ENCODE measurements at places on chromosomes 5 and 9. TPM values are rescaled to one million over a fixed set of nuclear protein-coding genes. Genes with fewer than 3 reads are reported as not detected.

DNA sequence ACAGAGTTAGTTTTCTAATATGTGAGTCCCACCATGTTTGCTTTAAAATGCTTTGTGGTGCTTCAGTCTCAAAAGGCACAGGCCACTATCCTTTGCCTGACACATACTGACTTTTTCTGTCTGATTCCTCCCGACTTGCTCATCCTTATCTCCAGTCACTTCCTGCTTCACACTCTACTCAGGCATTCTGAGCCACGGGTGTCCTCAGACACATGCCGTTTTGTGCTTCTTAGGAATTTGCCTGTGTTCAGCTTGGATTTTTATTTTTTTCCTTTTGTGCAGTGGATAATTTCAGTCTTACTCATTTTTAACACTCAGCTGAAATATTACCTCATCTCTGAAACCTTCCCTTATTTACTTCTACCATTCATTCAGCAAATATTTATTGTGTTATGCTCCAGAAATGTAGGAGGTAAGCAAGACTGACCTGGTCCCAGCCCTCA, 54.1 kb downstream of the MAN2A1 start:
- no peak for DNase-seq

DNA sequence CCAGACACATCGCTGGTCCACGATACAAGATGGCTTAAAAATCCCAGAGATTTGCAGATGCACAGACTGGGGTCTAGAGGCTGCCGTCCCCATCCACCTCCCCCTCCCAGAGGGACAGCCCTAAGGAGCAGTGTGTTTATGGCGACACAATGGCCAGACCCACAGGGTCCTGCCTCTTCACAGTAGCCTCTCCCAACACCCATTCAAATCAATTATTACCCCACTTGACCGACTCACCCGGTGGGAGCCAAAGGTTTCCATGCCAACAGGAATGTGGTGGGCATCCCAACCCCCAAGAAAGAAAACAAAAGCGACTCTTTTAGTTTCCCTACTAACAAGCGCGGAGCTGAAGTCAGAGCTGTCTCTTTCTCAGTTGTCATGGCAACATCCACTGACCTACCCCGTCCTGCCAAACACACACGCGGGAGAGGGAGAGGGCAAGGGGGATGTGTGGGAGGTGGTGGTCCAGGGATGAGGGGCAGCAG, 209.0 kb downstream of the TTLL11 start:
- no peak for DNase-seq

GRCh38 chr5:115579216-115579615, 23.1 kb downstream of the TICAM2 start:
- DNase-seq, result no peak

- DNase-seq, result no peak
Observed at GRCh38 chr9:76756941-76757673, 7.1 kb upstream of the PCA3 start.

DNA sequence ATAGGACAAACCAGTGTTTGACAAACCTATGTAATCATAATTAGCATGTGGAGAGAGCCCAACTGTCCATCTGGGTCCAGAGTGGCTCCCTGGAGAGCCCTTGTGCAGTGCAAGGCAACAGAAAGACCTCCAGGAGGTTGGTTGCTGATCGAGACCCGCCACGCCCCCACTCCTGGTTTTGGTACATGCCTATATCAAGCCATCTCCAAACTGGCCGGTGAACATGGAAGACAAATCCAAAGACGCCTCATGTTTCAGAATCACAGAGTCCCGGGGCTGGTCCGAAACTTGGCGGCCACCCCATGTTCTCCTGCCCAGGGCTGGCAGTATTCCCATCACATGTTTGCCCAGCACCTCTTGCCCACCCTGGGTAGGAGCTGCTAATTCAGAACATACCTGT, 140.2 kb downstream of the PAX5 start:
- no peak for DNase-seq

DNA sequence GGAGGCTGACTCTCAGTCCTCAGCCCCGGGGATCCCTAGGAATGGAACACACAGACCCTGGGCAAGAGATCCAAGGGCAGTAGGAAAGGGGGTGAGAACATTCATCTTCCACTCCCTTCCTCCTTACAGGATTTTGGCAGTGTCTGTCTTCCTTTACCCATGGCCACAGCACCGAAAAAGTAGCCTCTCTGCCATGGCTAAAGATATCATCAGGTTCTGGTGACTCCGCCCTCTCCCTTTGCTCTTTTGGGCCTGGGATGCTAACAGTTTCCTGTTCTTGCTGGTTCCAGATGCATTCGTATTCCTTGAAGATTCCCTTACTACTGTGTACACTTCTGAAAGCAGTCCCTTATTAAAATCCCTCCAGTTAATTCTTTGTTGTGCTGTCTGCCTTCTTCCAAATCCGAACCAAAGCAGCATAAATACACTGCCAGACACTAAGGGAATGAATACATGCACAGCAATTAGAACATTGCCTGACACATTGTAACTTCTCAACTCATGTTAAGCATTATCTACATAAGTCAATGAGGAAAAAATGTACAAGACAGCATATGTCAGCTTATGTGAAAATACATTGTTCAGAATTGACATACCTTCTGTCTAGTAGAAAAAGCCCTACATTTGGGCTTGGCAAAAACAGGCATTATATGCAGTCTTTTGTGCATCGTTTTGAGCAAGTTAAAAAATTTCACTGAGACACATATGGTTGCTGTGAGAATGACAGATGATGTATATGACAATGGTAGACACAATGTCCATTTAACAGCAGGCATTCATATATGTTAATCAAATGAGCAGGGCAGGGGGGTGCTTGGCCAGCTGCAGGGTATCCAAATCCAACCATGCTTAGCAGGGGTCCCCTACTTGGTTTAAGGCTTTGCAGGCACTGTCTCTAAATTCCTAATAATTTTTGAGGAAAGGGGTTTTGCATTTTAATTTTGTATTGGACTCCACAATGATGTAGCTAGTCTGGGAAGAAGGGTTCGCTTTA, 58.8 kb upstream of the RAI14 start:
- DNase-seq, result no peak

DNA sequence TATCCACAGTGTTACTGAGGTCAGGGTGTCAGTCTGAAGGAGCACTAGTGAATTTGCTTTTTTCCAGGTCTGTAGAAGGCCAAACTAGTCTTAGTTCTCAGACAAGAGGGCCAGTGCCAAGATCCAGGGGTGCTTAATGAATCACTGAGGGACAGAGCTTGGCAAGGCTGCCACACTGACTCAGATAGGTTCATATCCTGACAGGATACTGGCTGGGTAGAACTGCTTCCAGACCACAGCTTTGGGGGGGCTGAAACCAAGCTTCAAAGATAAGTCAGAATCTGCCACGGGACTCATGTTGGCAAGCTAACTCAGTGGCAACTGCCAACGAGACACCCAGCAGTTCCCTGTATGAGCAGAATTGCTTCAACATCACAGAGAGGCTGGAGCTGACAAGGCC, 1125.4 kb downstream of the EFNA5 start:
- DNase-seq, result no peak

DNA sequence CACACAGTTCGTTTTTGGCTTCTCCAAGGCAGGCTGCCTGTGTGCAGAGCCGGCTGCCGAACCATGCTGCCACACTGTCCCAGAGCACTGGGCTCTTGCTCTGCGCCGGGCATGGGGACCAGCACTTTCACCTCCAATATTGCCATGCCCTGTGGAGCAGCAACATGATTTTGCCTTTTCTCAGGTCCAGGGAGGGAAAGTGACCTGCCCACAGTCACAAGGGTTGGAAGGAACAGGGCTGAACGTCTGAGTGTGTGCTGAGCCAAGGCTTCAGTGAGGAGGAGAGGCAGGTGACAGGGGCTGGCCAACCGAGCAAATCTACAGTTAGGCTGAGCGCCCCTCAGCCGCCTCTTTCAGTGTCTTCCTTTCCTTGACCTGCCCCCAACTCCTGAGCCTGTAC, 34.0 kb upstream of the SYNPO start:
- no peak for DNase-seq

DNA sequence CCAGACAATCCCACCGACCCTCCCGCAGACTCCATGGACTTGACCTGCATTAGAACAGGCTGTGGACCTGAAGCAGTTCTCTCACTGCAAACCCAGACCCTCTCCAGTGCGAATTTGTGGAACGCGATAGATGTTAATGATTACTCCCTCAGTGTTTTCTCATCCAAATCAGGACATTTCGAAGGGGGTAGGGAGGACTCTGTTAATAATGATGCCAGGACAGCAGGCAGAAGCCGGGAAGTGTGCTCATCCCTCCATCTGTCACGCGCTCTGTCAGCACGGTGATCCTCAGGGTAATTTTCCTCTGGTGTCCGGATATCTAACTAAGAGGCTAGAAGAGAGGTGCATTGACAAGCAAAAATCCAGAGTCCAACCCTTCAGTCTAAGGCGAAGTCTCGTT, 18.8 kb downstream of the RAPGEF1 start:
- DNase-seq, result no peak

GRCh38 chr9:91775708-91776028, 174.4 kb downstream of the ROR2 start:
- DNase-seq, result no peak

GRCh38 chr5:139915834-139916233, 120.2 kb downstream of the PSD2 start:
- no peak for DNase-seq

GARIN3 gene
- total RNA-seq, result not detected

UBE2QL1 gene
- total RNA-seq, result 5.8 TPM

DNA sequence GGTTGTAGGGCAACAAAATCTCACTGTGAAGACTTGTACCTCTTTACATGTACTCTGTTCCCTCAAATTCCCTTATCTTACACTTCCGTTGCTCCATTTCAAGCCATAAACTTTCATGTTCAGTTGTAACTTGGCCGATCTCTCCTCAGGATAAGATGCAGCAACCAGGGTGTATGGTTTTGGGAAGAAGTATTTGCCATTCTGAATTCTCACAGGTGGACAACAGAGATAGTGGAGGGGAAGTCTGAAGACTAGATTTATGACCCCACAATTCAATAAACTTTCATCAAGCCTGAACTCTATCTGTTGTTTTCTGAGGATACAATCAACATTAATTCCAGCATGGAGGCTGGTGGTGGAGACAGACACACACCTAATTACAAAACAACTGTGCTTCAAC, 27.5 kb downstream of the GOLGA1 start:
- DNase-seq, result no peak

- no peak for DNase-seq
Observed at GRCh38 chr5:151598984-151599383, 7.9 kb upstream of the FAT2 start.

SLC6A18 gene
- not detected for total RNA-seq

SLC27A6 gene
- not detected for total RNA-seq

EXOSC2 gene
- 18.6 TPM for total RNA-seq

GRCh38 chr9:30775236-30775635, 1609.2 kb upstream of the ACO1 start:
- DNase-seq, result no peak

DNA sequence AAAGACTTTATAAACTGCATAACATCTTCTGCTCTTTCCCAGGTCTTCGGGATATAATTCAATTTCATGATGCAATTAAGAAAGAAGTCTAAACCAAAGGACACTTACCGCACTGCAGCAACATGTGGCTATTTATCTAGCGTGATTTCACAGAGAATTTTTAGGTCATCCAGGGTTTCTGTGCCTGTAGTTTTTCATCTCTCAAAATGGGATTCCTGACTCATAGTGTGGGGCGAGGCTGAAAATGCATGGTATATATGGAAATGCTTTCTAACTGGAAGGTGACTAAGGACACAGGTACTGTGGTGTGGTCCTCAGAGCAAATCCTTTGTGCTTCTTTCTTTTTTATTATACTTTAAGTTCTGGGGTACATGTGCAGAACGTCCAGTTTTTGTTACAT, 557.7 kb upstream of the KLF4 start:
- DNase-seq, result no peak

DNA sequence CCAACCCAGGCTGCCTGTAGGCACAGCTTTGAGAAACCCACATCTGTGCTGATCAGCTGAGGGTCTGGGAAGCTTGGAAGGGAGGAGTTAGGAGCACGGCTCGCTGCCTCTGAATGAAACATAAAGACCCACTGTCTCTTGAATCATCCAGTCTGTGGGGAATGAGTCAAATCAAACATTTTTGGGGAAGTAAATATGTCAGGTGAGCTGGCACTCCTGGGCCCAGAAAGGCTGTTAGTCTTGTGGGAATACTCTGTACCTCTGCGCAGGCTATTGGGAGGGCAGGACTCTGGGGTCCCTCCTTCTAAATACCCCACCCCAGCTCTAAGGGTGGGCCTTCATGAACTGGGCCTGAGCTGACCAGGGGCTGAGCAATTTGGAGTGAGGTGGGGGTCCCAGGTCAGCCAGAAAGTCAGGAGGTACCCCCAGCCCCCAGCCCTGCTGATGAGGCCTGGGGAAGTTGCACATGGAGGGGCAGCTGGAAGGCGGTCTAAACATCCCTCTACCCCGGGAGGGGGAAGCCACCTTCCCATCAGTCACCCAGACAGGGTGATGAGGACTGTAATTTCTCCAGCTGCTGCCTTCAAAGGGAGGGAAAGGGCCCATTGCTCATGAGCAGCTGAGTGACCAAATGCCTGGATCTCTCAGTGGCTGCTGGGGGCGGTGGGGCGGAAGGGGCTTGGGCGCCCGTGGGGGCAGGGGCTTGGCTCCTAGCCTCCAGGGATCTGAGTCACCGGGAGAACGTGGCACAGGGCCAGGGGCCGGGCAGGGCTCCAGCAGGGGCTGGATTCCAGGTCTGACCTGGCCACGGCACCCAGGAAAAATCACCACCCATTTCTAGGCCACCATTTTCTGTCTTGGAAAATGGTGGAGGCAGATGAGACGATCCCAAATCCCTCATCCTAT, 10.8 kb downstream of the FIBCD1 start:
- no peak for DNase-seq

DNA sequence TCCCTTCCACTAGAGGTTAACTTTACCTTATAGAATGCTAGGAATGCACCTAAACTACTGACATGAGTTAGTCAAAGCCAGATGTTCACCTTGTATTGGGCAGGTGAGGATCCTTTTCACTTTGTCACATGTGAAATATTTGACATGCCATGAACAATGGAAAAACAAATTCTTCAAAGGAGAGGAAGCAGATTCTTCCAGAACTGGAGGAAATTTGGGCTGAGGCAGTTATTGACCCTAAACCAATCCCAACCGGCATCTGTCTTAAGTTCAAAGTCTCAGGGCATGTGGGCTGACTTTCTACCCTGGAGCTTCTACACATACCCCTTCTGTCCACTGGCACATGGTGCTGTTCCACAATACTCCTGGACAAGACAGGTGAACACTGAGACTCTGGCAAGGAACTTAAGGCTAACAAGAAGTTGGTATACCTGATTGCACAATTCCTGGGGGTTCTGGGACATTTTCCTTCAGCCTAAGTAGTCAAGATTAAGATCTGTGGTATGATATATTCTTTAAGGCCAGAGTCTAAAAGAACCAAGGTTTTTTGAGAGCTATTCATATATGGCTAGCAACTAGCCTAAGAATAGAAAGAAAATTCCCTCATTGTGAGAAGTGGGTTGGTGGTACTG, 2.6 kb downstream of the VLDLR start:
- DNase-seq, result no peak

GRCh38 chr9:130824643-130825350, 10.3 kb upstream of the ABL1 start:
- DNase-seq, result no peak

GRCh38 chr9:91214086-91214485, 147.6 kb downstream of the AUH start:
- DNase-seq, result no peak
